ENCODE measurements at places on chromosomes 6 and 20.

GRCh38 chr6:47357827-47358226 lies 48.1 kb upstream of the TNFRSF21 start:
- DNase-seq: no peak

DNA sequence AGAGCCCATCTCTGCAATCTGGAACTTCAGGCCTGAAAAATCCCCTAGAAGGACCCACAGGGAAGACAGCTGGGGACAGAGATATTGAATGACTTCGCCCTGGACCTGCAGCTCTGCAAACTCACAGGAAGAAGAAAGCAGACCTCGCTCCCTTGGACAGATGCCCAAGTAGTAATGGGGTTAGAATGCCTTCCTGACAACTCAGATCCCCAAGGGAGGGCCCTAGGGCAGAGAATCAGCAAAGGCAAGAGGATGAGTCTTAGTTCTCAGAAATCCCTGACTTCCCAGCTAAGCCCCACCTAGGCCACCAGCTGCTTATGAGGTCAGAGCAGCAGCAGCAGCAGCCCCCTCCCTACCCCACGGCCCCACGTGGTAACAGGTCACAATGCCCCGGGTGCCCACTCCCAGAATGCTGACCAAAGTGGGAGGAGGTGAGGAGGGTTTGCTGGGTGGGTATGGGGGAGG lies at the start of gene C20orf141:
C20orf141 (plus strand) TSS at position 401 of the 465 bp plus-strand sequence. CDS start 198 bp downstream, outside the sequence.
- DNase-seq: no peak

GRCh38 chr6:106967936-106968555 lies 6.5 kb downstream of the CD24 start:
- DNase-seq: no peak

- no peak for DNase-seq
These were observed 241.2 kb downstream of the TTLL2 start for GRCh38 chr6:167565884-167566599.

GRCh38 chr6:123329337-123329736 lies 307.4 kb downstream of the TRDN start:
- DNase-seq: no peak

DNA sequence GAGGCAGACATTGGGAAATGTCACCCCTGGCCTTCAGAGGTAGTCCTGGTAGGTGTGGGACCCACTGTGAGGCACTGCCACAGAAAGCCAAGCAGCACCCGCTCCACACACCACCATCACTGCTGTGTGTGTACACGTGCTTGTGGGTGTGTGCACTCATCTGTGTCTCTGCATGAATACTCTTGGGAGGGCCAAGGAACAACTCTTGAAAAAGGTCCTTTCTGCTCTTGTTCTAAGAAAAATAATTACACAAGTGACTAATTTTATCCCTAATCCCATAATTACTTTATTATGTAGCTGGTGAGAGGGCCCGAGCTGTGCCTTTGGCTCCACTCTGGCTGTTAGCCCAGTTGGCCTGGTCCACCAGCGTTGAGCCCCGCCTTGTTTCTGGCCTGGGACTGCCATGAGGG lies 21.7 kb upstream of the EPB41L1 start:
- no peak for DNase-seq

- DNase-seq: no peak
These were observed 55.1 kb downstream of the SAMD3 start for GRCh38 chr6:130167655-130168054.
